Vein endothelial cell (primary cell): ENCODE measurements at places on chromosomes 2 and 18. TPM values are rescaled to one million over a fixed set of nuclear protein-coding genes. Genes with fewer than 3 reads are reported as not detected.

ALK gene
- total RNA-seq = not detected in 2 replicates

AGFG1 gene
- total RNA-seq = 76.1 and 117 TPM in 2 replicates

ZBTB7C gene
- under 0.01 TPM in 1 of 2 replicates, not detected in the other for total RNA-seq

EIF5B gene
- 22.9 and 27.6 TPM in 2 replicates for total RNA-seq
